Jurkat, Clone E6-1 (cell line): ENCODE measurements at places on chromosomes 6 and 20.

DNA sequence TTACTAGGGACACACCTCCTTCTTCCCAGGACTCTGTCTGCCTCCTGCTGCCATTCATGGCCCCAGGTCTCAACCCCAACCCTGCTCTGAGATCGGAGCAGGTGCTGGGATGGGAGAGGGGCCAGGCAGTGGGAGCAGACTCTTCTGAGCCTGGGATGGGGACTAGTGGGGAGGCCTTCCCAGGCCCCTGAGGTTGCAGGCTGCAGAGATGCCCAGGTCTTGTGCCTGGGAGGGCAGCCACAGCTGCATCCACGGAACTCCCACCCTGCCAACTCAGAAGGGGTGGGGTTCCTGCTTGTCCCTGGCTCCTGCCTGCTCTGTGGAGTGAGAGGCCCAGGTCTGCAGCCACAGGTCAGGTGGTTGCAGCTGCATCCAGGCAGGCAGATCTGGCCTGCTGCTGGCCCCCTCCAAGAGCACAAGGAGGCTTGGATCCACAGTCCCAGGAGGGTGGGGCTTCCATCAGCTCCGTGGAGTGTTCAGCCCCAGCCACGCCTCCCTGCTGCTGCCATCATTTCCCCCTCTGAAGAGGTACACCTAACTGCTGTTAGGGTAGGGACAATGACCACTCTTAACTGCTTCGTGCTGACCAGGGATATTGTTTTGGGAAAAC is 2.9 kb upstream of the SLC22A1 start:
- no peak for DNase-seq

GRCh38 chr6:161660666-161661571 is 387.1 kb upstream of the AGPAT4 start:
- peak; percentile 19 for DNase-seq

DNA sequence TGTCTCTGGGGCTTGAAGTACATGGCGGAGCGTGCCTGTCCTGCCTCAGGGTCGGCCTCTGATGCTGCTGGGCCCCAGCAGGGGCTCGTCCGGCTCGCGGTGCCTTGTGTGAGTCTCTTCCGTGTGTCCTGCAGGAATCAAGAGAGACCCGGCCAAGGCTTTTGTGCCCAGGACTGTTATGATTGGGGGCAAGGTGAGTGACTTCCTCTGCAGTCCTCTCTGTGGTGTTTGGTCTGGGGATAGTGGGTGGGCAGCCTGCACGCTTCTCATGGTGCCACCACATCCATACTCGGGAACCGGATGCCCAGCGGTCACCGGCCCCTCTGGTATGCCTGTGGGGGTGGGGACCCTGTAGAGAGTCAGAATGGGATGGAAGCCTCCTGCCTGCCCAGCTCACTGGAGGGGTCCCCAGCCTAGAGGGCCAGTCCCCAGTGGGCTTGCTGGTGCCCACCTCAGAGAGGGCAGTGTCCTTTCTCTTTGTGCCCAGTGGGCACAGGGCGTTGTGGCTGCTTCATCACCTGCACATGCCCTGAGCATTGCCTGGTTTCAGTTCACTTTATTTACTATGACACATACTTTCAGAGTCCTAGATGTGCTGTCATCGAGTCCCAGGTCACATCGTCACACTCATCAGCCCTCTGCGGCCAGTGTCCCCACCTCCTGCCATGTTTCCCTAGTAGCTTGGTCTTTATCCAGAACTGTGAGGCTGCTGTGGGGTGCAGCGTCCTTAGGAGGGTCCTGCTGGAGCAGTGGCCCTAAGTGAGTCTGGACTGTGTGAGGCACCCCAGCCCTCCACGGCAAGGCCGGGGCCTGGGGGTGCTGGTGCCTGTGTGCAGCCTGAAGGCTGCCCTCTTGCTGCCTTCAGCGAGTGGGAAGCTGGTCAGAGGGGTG is 40.7 kb downstream of the PYGB start:
- DNase-seq, result no peak

GRCh38 chr6:16741112-16742016 is 19.9 kb downstream of the ATXN1 start:
- DNase-seq, result no peak

DNA sequence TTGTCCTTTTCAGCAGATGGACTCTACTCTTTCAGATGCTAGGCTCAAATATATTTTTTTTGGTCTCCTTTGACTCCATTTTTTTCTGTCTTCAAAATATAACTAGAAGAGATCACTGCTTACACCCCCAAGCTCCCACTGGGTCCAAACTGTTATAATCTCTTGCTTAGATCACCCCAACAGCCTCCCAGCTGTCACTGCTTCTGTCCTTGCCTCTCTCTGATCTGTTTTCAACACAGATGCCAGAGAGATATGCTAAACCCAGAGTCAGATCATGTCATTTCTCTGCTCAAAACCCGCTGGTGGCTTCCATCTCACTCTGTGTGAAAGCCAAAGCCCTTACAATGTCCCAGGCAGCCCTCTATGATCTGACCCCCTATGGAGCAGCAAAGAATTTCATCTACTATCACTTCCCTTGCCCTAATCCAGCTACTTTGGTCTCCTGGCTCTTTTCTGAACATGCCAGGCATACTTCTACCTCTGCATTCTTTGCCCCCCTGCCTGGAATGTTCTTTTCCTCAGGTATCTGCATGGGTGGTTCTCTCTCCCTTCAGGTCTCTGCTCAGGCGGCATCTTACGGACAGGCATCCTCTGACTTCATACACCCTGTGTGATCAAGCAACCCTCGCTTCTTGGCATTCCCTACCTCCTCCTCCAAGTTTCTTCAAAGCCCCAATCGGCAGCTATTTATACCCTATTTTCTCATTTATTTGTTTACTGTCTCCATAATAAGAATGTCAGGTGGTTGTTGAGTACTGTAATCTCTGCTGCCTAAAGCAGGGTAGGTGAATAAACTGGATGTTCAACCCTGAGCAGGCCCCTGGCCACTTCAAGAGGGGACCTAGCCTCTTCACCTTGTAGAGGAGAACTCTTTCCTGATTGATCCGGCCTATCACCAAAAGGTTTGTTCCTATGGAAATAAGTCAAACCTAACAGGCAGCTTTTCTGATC is 43.6 kb upstream of the SLC4A11 start:
- no peak for DNase-seq

DNA sequence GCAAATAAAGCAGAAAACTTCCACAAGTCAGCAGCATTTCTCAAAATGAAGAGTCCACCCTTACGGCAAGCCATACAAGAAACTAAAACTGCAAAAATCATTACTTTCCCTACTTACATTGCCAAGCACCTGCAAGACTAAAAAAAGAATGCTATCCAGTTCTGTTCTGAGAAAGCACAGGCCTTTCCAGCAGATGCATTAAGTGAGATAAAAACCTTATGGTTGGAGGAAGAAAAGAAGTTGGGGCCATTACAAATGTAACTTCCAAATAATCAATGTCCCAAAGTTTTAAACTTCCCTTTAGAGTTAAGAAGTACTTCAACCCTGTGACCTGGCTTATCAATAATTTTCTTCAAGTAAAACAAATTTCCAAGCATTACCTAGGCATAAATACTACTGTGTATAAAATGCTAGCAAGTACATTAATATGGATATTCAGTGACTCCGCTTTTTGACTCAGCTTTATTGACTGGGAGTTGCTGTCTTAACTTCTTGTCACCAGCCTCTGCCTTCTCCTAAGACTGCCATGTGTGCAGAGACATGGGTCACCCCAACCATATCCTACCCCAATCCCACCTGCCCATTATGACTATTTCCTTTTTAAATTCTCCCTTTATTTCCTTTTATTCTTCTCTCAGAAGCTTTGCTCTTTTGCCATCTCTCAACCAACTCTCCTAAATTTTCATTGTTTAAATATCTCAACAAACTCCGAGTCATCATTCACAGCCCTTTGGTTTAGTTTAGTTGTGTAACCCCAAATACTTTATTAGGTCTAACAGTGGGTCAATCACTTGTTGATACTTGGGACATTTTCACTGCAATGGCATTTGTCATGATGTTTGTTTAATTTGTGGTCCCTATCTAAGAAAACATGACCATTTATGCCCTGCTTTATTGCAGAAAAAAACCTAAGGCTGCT is 49.7 kb downstream of the SLC22A23 start:
- DNase-seq, result no peak

- no peak for DNase-seq
Observed at GRCh38 chr20:61643656-61644377, 391.8 kb downstream of the CDH4 start.

DNA sequence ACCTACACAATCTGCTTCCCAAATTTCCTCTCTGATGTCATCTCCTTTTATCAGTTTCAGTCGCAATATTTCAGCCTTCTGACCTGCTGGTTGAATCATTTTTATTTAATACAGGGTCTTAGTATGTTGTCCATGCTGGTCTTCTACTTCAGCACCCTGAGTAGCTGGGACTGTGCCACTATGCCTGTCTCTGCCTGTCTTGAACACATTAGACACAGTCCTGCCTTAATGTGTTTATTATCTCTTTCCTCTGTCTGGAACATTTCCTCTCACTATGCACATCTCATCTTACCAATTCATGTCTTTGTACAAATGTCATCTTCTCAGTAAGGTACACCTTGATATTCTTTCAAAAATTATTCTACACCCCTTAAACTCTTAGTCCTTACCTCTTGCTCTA is 106.5 kb downstream of the THEMIS start:
- DNase-seq, result no peak

DNA sequence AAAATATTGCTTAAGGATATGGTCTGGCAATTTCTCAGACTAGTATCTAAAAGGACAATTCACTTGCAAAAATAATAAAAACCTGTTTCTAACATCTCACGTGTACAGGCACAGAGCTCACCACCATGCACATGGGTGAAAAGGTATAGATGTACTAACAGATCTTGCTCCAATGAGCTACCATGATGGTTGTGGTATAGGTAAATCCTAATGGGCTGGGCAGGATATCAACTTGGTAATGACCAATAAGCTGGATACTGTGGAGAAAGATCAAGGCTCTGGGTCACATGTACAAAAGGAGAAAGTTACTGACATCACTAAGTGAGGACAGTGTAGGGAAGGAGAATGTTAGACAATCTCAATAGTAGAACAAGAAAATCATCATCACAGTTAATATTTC is 111.0 kb upstream of the NUP153 start:
- DNase-seq, result no peak

- DNase-seq, result no peak
Observed at GRCh38 chr6:165760803-165761185, 97.8 kb upstream of the PDE10A start.

- peak; percentile 63 for DNase-seq
Observed at GRCh38 chr20:24102290-24102689, 113.7 kb upstream of the GGTLC1 start.

DNA sequence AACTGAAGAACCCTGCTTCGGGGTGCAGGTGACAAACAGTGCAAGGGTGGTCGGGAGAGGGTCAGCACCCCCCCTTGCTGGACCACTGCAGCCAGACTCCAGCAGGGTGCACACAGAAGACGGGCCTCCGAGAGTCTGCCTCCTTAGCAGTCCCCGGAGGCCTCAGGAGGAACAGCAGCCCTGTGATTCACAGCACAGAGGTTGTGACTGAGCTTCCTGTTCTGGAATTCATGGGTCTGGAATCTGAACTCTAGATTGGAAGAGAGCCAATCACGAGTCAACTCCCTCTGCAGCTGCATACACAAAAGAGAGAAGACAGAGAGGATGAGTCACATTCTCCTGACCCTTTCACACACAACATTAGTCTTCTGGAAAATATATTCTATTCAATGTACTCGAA is 249.0 kb upstream of the OPRM1 start:
- no peak for DNase-seq

DNA sequence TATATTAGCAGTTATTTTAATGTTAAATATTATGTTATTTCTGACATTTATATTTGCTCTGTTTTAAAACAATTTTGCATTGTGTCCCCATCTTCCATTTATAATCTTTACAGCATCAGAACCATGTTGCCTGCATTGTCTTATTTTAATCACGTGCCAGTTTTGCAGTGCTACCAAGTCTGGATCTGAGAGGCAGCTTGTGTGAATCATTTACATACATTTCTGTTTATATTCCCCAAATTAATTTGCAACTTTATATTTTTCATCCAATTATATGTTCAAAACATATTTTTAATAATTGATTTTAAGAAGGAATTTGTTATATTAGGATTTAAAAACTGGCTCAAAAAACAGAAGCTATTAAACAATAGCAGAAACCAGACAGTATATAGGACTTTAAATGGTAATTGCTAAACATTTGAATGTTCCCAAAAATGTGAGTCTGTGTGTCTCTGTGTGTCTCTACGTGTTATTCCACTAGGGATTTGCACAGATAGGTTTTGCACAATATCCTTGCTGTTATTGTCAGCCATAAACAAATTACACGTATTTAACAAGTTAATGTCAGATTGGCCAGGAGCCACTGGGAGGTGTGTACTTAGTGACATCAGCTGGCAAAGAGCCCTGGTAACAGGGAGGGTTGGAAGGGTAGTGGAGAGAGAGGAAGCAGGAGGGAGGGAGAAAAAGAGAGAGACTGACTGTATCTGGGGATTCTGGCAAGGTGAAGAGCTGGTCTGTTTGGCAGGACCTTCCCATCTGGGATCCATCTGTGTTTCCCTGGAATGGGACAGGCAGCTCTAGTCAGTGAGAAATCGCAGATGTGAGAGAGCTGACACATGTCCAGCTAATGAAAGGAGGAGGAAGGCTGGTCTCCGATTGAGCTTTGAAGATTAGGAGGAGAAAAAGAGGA is 72.1 kb downstream of the CBFA2T2 start:
- DNase-seq, result no peak

- DNase-seq, result no peak
Observed at GRCh38 chr6:112906726-112907125, 559.6 kb downstream of the RFPL4B start.

- DNase-seq, result no peak
Observed at GRCh38 chr6:4472969-4473642, 303.1 kb upstream of the CDYL start.

GRCh38 chr6:33373960-33374910 is 17.4 kb upstream of the KIFC1 start:
- peak; percentile 69 for DNase-seq

DNA sequence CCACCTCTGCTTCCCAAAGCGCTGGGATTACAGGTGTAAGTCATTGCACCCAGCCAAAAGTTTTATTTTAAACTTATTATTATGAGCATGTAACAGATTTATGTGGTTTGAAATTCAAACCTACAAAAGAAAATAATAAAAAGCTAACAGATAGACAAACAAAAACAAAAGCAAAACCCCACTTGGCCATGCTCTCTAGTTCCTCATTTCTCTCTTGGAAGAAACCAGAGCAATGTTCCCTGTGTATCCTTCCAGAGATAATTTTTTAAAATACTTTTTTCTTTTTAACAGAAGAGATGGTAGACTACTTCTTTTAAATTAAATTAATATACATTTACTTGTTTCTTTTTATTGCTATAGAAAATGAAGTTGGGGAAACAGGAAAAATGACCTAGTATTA is 28.0 kb upstream of the SLC17A3 start:
- no peak for DNase-seq
